NCI-H2081 treated with DMSO at 0.1 percent for 48 hours (cell line): ENCODE measurements at places on chromosomes 13 and 19.

- DNase-seq: no peak
These were observed 22.5 kb downstream of the LGALS16 start for GRCh38 chr19:39677961-39678889.

DNA sequence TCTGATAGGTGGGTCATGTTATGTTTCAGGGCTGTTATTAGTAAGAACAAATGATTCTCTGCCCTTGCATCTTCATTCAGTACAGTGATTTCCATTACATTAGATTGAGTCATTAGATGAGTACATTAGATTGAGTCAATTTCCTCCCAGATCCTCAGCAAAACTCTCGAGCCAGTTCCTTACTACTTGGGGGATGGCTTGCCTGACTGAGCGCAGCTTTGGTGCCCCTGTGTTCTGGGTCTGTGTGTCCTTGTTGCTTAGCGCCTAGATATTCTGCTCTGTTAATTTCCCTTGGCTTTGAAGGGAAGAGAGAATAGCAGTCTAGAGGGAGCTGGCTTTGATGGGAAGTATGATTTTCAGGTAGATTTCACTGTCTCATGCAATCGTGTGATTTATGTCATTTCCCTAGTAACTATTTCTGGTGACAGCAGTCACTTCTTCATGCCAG is 19.1 kb upstream of the SCEL start:
- DNase-seq: no peak

DNA sequence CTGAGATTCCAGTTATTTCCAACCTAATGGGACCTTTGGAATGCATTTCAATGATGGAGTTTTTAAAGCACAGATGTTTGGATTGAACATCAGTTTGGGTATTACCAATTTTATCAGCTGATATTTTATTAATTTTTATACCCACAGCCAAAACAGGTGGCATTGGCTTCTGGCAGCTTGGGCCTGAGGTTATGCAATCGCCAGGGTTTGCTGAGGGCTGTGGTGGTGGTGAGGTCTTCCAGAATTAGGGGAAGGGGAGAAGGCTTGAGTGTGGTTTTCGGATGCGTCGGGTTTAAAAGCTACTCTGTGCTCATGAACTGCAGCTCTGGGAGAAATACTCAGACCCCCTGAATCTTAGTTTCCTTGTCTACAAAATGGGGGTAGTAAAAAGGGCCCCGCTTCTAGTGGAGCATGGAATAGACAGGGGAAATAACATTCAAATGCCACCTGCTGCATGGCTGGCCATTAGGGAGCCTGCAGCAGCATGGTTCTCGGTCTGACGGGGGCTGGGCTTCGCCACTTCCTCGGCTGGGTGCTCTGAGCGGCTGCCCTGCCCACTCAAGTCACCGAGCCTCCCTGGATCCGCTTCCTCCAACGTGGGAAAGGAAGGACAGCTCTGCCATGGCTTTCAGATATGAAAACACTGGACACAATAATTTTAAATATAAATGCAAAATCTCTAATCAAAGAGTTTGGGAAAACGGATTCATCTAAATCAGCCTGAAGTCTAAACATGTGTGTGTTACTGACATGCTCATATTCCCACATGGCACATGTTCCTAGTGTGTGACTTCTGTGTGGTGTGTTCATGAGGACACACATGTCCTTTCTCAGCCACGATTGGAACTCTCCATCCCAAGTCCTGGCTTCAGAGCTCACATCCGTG is 35.2 kb downstream of the ADPRHL1 start:
- no peak for DNase-seq

DNA sequence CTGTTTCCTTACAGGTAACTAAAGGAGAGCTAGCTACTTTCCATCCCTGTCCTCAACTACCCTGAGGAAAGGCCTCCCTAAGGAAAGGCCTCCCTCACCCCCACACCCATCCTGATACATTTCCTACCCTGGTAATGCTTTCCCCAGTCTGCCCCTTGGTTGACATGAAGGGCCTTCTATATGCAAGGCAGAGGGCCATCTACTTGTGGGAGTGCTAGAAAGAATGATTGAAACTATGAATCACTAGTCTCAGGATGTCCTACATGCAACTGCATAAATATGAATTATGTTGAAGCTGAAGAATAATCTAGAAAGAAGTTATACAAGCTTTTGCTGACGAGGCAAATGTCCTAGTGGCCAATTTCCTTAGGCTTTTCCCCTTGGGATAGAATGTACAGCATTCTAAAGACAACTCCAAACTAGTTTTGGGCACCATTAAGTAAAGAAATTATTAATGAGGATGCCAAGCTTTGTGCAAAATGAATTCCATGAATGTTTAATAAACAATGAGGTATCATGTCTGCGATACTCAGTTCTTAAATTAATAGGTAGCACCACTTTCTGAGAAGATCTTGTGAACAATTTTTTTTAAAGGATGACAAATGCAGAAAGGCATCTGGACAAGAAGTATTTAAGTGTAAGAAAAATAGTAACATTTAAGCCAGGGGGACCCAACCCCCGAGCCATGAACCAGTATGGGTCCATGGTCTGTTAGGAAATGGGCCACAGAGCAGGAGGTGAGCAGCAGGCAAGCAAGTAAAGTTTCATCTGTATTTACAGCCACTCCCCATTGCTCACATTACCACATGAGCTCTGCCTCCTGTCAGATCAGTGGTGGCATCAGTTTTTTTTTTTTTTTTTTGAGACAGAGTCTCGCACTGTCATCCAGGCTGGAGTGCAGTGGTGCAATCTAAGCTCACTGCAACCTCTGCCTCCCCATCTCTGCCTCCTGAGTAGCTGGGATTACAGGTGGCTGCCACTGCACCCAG is 223.0 kb downstream of the LHFPL6 start:
- DNase-seq: no peak

DNA sequence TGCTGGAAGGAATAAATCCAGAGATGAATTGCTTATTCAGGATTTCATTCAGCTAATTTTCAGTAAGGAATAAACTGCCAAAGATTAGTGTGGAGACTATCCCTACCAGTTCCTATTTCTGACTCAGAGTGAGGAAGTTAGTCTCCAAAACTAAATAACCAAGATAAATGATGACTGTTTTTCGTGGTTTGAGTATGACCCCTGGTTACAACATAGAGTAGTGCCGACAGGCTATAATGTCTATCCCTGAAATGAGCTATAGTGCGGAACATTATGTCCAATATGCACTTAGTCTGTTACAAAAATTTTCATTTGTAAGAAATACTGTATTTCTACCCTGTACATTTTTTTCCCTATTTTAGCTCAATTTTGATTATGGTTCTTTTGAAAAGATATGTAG is 51.4 kb downstream of the NBEA start:
- DNase-seq: no peak

GRCh38 chr13:30156826-30157615 is 150.3 kb downstream of the KATNAL1 start:
- no peak for DNase-seq

DNA sequence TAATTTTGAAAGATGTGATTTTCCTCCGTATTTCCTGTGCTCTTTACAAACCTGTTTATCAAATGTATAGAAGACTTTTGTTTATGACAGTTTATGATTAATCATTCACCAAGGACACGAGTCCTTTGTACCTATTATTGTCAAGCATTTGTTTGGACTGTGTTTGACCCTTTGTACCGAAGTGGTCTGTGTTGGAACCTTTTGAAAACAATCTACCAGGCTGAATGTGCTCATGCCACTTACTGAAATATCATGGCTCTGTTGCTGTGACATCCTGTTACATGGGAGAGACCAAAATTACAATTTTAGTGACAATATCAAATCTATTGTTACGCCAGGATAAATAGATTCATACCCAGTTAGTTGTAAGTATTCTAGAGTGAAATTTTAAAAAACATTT is 193.6 kb downstream of the IRS2 start:
- DNase-seq: no peak

GRCh38 chr13:110214637-110215036 is 92.3 kb downstream of the COL4A1 start:
- no peak for DNase-seq

- DNase-seq: no peak
These were observed 6.7 kb upstream of the LRCH1 start for GRCh38 chr13:46546084-46546768.

DNA sequence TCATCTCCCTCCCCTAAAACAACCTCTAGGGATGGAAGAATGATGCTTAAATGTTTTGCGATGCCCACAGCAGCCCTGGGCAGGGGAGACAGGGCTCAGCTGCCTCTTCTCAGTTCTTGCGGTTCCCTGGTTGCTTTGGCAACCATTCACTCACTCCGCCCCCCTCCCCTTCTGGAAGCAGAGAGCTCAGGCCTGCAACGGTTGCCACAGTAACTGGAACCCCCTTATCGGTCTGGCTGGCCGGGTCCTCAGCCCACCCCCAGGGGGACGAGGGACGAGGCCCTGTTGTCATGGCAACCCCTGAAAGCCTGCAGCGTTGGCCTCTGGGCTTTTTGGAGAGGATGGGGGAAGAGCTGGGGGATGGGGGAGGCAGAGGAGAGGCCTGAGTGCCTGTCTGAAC is 19.5 kb downstream of the NOVA2 start:
- no peak for DNase-seq

DNA sequence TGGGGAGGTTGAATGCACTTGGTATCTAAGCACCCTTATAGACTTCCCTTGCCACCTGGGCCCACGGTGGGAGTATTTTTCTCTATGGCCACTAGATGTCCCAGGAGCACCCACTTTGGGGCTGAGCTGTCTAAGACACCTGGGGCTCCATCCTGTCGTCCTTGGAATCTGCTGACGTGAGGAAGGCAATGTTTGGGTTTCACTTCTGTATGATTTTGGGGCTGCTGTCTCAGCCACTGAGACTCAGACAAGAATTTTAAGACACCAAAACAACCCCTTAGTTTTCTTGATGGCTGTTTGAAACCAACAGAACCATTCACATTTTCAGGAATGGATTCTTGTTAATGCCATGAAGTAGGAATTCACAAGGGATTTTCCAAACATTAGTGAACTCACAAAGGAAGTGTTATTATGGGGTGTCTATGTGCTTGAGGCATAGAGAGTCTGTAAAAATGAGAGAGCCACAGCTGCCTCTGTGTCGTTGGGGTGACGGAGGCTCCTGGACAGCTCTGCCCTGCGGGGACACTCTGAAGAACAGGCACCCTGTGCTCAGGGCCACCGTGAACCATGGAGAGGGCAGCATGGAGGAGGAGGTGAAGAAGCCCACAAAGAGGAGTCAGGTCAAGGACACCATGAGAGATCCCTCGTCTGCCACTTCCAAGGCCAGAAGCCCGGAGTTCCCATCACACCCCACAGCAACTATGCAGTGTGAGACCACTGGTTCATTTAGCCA is 106.8 kb upstream of the SPATA13 start:
- DNase-seq: peak; percentile 18

DNA sequence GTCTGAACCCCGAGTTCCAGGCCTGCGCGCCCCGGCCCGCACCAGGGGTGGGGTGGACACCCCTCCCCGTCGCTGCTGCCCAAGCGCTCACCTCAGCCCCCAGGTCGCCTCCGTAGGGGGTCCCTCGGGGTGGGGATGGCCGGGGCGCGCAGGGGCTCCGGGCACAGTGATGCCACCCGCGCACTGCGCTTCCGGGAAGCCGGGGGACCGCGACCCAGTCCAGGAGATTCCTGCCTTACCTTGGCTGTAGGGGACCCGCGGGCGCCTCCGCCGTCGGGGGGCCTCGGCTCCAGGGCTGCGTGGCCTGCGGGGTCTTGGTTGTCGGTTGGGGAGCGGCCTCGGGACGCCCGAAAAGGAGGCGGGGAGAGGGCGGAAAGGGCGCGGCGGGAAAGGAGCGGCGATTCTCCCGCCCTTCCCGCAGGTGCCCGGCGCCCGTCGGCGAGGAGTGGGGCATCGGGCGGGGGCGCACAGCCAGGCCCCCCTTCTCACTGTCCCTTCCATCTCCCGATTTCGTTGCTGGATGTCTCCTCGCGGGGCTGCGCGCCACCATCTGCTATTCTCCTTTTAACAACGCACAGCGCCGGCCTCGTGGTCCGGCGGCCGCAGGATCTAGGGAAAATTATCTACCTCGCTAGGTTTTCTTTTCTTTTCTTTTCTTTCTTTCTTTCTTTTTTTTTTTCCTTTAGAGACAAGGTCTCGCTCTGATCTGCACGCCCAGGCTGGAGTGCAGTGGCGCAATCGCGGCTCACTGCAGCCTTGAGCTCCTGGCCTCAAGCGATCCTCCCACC is at the start of gene KEAP1:
Gene KEAP1, minus strand, starts transcription at position 355 of the 788 bp plus-strand sequence. CDS start 3,323 bp downstream, outside the sequence.
- no peak for DNase-seq

DNA sequence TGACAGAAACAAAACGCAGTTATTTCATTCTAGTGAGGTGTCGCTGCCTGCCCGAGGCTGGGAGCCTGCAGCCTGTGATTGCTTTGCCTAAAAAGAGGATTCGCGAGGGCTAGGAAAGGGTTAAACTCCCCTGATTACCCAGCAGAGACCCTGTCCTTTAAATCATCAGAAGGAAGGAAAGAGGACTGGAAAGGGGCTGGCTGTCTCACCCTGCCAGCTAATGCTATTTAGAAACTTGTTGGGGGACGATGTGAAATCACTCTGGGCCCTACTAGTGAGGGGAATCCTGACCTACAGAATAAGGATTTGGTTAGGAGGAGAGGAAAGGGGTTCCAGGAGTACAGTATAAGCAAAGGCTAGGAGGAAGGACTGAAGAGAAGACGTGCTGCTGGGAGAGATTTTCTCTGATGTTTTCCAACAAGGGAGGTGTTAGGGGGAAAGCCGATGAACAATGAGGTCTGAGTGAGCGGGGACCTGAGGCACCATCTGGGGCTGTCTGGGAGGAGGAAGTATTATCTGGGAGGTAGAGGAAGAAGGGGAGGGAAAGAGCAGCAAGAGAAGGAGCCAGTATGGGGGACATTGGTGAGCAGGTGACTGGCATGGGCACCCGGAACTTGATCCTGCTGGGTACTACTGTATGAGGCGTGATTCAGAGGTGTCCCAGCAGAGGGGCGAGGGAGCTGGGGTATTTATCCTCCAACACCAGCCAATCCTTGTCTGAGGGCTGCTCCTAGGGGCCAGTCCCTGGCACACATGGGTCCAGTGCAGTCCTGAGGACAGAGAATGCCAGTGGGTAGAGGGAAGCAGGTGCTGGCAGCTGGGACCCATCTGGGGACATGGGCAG is 55.7 kb upstream of the PTPRS start:
- DNase-seq: no peak

GRCh38 chr19:4409123-4409933 is 6.9 kb downstream of the CHAF1A start:
- DNase-seq: no peak

GRCh38 chr13:113084094-113084942 is 21.3 kb upstream of the F7 start:
- no peak for DNase-seq

DNA sequence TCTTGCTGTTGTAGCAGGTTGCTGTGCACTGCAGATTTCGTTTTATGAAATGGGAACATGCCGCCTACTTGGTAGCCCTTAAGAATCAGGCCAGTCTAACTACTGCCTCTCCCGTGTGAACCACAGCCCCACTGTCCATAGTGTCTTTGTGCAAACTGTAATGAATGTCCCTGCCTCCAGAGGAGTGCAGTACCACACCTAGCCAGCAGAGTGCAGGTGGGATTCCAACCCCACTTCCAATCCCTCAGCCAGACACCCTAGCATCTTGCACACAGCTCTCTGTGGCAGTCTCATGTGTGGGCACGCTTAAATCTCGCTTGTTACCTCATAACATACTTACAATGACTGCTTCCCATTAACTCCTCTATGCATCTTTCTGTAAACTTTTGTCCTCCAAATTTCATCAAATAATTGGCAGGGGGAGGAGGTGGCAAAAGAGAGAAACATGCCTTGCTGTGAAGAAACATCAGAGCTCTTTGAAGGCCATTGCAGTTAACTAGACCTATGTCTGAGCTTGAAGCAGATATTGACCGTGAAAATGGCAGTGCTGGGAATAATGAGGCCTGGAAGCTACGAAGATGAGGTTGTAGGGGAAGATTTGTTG is 47.2 kb downstream of the ZAR1L start:
- DNase-seq: no peak
